Activated T-cell treated with anti-CD3 and anti-CD28 coated beads for 4 hours (primary cell): ENCODE measurements at places on chromosomes 6 and 20.
A peak's percentile ranks its signal among the peaks of the same experiment; 100 is the strongest.

- no peak for DNase-seq
Measured at GRCh38 chr20:32731882-32732266, 11.4 kb downstream of the COMMD7 start.

- no peak for DNase-seq
Measured at GRCh38 chr6:43729537-43729936, 40.5 kb upstream of the VEGFA start.

DNA sequence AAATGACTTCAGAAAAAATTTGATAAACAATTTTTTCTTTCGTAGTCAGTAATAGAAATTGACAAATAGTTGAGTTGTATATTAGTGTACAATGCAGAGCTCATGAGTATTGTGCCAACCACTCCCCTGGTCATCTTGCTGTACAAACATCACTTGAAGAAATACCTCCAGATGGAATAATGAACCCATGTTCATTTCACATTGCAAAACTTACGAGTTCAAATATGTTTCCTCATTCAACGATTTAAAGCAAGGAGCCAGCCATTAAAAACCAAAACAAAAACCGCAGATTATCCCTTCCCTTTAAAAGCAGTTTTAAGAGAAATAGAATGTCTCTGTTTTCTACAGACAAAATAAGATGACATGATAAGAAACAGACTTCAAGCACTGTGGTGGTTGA is 62.5 kb downstream of the RALGAPA2 start:
- DNase-seq: no peak

GRCh38 chr20:47275548-47275947 is 81.0 kb downstream of the ZMYND8 start:
- DNase-seq: no peak

DNA sequence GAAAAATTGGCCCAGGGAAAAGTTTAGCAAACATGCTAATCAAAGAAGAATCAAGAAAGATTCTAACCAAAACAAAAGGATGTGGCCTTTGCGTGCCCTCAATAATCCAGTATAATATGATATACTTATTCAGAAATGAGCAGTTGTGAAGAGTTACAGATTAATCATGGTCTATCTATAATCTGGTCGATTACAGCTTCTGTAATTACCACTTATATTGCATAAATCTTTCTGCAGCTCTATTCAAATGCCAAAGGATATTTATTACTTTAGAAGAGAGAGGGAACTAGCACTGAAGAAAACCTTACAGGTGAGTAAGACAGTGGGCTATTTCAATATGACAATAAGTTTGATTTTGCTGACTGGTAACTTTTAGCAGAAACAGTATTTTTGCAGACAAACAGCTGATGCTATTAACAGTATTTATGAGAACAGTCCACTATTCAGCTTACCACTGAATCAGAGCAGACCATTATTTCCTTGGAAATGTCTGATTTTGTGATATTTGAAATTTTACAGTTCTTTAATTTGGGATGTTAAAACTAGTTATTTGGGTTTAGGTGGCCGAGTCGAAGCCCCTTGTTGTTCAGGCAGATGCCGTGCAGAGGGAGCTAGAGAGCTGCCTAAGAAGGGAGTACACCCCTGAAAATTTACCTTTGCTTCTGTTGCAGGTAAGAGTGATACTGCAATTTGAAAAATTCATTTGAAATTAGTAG is 92.2 kb downstream of the CEP57L1 start:
- DNase-seq: peak; percentile 48

DNA sequence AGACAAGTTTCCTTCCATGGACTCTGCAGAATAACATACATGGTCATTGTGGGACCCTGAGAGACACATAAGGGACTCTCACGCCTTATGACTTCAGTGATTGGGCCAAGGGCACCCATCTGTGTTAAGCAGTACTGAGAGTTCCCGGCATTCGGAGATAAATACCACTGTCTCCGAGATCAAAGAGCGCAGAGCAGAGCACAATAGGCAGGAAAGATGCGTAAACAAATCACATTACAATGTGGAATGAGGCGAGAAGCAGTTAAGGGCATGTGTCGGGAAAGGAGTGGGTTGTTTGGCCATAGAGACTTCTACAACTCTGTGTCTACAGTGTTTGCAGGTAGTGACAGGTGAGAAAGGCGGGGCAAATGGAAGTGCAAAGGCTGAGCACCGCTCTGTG is 57.6 kb downstream of the NRSN1 start:
- DNase-seq: no peak

DNA sequence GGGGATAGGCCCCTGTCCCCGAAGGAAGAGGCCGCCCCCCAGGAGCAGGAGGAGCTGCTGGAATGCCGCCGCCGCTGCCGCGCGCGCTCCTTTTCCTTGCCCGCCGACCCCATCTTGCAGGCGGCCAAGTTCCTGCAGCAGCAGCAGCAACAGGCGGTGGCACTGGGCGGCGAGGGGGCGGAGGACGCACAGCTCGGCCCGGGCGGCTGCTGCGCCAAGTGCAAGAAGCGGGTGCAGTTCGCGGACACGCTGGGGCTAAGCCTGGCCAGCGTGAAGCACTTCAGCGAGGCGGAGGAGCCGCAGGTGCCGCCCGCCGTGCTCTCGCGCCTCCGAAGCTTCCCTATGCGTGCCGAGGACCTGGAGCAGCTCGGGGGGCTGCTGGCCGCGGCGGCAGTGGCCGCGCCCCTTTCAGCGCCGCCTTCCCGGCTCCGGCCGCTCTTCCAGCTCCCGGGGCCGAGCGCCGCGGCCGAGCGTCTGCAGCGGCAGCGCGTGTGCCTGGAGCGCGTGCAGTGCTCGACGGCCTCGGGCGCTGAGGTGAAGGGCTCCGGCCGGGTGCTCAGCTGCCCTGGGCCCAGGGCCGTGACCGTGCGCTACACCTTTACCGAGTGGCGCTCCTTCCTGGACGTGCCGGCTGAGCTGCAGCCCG is 630 bp downstream of the PPP1R3G start:
- DNase-seq: no peak

DNA sequence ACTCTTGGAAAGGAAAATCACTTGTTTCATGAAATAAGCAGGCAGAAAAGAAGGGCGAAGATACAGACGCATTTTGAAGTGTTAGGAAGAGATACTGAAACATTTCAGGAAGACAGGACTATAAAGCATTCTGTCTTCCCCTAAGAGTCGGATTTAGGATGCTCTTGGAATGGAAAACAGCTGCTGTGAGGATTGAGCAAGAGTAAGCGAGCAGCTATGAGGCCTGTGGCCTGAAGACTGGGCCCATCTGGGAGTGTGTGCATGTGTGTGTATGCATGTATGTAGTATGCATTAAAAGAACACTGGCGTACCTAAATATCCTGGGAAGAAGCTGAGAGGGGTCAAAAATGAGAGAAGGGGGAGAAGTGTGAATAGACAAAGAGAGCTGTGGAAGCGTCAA is 83.6 kb downstream of the SIM1 start:
- no peak for DNase-seq

- no peak for DNase-seq
Measured at GRCh38 chr20:25574411-25574810, 10.9 kb downstream of the NINL start.

DNA sequence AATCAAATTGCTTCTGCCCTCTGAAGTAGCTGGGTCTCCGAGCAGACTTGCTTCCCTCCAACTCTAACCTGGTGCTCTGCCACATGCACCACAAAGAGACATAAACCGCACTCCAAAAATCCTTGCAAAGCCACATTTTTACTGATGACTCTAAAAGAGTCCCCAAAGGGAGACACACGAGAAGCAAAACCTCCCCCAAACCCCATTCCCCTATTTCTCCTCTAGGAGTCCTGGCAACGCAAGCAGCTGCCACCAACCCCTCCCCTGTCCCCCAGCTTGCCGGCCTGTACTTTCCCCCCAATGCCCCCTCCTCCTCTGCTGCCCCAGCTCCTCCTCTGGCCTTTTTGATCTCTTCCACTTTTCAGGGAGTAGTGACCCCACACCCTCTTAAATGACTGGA is 180.1 kb upstream of the ARID1B start:
- no peak for DNase-seq

DNA sequence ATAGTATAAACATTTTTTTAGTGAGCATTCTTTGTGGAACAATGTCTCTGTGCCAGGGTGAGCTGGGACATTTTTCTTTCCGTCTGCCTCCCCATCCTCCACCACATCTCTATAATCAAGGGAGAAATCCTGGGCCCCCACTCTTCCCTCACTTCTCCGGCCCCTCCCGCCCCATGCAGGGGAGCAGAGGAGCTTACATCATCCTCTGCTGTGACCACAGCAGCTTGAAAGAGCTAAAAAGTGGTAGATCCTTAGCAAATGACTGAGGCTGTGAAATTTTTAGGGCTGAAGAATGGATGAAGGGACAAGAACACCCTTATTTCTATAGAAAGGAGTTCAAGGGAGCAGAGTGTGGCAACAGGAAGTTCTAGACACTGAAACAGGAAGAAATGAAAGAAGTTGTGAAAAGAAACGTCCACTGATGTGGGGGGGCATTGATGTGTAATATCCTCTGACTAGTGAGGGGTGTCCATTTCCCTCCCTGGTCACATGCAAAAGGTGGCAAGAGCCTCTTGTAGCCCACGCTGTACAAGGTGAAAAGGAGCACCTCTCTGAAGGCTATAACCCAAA is 380.3 kb upstream of the JARID2 start:
- DNase-seq: no peak

DNA sequence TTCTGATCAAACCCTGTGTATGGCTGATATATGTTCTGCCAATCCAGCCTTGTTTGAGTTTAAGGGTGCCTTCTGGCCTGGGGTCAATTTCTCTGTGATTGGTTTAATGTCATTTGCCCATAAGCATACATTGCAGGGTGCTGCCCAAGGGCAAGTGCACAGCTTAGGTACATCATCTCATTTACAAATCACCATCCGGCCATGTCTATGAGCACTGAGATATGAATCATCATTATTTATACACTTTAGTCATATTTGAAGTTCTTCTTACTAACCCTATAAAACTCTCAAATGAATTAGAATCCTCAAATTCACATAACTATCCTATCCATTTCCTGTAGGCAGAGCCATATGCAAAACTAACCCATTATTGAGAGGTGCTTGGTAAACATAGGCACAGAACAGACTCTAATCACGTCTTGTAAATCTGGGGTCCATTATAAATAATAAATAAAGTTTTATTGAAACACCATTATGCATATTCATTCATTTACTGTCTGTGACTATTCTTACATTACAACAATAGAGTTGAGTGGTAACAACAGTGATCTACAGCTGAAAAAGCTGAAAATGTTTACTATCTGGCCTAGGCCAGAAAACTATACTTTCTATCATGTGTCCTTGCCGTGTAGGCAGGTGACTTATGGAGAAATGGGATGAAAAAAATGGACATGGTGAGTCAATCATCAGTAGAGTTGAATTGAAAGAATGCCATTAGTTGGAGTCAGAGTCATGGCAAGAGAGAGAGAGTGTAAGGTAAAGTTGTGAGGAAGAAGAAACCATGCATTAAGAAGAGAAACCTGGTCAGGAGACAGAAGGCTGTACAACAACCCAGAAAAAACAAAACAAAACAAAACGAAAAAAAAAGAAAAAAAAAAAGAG is 25.0 kb downstream of the KCNQ5 start:
- no peak for DNase-seq

- DNase-seq: no peak
Measured at GRCh38 chr6:137573739-137574138, 79.5 kb upstream of the OLIG3 start.

GRCh38 chr6:1862411-1862810 is 252.7 kb downstream of the FOXC1 start:
- DNase-seq: no peak

GRCh38 chr20:48295445-48295903 is 510.2 kb upstream of the SULF2 start:
- DNase-seq: no peak

DNA sequence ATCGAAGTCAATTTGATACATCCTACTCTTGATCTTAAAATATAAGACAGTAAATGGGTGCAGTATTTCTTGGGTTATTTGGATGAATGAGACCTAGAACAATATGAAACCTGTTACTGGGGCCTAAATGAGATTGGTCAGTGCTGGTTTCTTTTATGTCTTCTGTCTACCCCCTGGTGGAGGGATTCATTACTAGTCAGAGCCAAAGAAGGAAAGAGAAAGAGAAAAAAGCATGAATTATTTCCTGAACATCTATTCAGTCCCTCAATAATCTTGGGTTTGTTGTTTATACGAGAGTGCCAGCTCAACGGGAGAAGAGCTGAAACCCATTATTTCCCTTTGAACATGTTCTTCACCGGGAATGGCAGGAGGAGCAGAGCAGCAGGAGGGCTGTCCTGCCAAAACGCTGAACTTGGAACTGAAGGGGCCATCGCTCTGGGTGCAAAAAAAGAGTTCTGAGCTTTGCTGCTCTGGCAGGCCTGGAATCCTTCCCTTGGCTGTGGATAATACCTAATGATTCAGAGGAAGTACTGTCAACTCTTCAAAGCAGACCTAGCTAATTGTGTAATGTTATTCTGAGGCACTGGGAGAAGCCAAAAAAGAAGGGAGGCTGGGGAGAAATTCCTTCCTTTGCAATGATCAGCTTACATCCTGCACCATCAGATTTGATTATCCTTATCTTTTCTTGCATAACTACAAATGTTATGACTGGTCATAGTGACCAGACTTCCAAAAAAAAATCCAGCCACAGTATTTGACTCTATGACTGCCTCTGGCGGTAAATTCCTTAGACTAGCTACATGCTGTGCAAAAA is 72.0 kb downstream of the BLOC1S5 start:
- no peak for DNase-seq

DNA sequence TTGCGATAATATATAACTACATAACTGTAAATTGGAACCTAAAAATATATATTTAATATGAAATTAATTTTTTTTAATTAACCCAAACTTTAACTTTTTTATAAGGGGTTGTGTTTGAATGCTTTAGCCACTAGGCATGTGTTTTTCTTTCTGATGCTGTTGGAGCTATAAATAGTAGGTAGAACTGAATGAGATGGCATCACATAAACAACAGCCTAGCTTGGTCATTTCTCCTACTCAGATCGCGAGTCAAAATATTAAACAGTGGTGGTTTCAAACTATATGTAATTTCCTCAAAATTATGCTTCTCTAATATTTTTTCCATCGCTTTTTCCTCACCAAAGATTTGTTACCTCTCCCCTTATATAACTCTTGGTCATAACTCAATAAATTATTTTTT is 243.2 kb downstream of the ARID1B start:
- no peak for DNase-seq

GRCh38 chr20:1987826-1988225 is 6.0 kb downstream of the PDYN start:
- no peak for DNase-seq

- DNase-seq: peak; percentile 19
Measured at GRCh38 chr20:51661609-51662178, 106.5 kb downstream of the ATP9A start.

DNA sequence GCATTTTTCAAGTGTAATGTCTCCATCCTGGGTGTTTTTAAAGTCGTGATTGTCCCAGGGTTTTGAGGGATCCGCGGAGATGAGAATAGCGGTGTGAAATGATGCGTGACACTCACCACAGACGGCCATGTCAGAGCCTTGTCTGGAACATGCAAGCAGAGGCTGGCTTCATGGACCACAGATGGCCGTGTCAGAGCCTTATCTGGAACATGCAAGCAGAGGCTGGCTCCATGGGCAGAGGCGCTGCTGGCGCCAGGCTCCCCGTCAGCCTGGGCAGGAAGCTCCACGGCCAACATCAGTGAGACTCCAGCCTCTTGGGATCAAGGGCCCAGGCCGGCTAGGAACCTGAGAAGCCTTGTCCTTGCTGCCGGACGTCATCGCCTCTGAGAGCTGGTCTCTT is 7.7 kb upstream of the MRGBP start:
- DNase-seq: no peak

GRCh38 chr6:130602151-130602770 is 224.9 kb upstream of the SMLR1 start:
- no peak for DNase-seq
